ENCODE measurements at places on chromosomes 11 and 22.

DNA sequence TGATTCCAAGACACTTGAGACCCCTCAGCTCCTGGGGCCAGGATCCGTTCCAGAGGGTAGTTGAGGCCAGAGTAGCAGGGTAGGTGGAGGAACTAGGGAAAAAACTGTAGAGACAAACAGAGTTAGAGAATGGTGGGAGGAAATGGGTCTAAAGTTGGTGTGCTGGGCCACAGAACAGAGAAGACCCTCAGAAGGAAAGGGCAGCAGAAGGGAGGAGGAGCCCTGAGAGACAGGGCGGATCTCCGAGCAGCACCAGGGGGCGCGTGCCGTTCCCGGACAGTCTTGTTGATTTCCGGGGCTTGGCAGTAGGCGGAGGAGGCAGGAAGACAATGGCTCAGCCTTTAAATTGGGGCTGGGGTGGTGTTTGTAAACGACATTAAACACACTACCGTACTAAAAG is 2.4 kb upstream of the CECR2 start:
- peak; percentile 11 for DNase-seq

- DNase-seq = peak; percentile 23
These were observed 29.2 kb downstream of the SC5D start for GRCh38 chr11:121321614-121322243.

GRCh38 chr11:95072948-95073347 is 6.2 kb downstream of the SRSF8 start:
- DNase-seq = no peak

- DNase-seq = no peak
These were observed 6.3 kb downstream of the C22orf31 start for GRCh38 chr22:29055192-29055830.

DNA sequence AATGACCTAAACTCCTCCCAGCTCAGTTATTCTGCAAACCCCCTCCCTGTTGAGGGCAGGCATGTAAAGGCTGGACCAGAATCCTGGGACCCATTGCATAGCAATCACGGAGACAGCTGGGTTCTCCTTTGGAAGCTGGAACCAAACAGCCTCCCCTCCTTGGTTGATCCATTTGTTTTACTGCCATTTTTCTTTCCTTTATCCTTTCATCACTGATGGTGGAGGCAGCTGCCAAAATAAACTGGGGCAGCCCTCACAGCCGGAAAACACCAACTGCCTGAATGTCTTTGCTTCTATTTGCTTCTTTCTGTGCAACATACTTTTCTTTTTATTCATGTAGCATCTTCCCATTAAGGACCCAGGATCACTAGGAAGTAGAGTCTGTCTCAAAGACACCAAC is 150.0 kb upstream of the SYT13 start:
- DNase-seq = no peak

DNA sequence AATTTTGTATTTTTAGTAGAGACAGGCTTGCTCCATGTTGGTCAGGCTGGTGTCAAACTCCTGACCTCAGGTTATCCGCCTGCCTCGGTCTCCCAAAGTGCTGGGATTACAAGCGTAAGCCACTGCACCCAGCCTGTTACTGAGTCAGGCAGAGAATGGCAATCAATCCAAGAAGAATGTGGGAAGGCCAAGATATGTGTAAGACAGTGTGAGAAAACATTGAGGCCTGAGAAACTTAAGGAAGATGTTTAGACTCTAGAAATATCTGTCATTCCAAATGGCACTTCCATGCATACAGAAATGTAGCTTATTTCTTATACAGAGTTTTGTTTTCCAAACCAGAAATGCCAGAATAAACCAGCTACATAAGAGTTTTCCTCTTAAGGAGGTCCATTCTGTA is 248.5 kb downstream of the ETS1 start:
- DNase-seq = no peak

DNA sequence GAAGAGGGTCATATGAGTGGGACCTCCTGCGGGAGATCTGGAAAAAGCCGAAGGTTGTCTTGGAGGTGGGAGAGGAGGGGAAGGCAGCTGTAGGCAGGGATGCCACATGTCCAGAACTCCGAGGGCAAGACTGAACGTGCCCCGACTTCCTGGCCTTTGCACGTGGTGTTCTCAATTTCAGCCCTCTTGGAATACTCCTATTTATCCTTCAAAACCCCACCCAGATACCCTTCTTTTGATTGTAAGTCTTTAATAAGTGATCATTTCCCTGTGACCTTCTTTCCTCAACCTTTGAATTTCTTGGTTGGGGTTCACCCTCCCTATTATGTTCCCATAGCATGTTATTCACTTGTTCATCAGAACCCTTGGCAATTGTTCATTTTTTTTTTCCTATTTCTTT is 95.3 kb upstream of the CRYBB3 start:
- DNase-seq = no peak

DNA sequence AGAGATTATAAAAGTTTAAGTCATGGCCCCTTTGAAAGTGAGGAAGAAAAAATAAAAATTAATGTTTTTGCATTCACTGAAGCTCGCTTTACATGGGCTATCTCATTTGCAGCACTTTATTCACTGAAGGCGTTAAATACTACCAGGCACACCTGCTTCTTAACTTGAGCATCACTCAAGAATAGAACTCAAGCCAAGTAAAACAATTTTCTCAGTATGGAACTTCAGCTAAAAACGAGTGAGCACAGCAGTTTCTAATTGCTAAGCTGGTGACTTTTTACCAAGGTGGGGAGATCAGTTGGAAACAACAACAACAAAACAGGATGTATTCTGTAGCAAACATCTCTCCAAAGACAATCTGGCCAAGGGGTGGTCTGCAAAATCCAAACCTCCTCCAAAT is 405.6 kb downstream of the RAB38 start:
- DNase-seq = no peak

GRCh38 chr11:119368121-119369034 is 13.1 kb downstream of the USP2 start:
- DNase-seq = no peak

DNA sequence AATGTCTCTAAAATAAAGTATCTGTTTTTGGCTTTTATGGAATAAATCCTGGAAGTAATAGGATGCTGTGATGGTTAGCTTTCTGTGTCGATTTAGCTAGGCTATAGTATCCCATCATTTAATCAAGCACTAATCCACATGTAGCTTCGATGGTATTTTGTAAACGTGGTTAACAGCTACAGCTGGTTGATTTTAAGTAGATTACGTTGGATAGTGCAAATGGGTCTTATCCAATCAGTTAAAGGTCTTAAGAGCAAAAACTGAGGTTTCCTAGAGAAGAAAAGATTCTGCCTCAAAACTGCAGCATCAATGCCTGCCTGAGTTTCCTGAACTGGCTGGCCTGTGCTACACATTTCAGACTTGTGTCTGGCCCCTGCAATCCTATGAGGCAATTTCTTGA is 314.2 kb upstream of the SORL1-AS1 start:
- no peak for DNase-seq

- no peak for DNase-seq
These were observed 2.2 kb upstream of the VWCE start for GRCh38 chr11:61297341-61297740.

DNA sequence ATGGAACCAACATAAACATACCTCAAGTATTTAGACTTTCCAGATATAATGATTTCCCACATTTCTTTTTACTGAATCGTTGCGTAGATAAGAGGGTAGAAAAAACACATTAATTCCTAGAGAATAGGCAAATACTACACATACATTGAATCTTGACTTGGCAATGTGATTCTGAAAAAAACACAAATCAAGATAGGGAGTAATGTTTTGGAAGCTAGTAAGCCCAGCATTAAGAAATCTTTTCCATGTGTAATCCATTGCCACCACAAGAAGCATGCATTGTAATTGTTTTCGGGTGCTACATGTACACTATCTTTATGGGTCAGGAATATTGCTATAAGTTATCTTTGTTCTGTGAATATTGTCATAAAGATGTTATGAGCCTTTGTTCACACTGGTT is 269.8 kb upstream of the PDGFD start:
- DNase-seq = no peak

- DNase-seq = no peak
These were observed 128.8 kb upstream of the ANO1 start for GRCh38 chr11:69949327-69949726.

DNA sequence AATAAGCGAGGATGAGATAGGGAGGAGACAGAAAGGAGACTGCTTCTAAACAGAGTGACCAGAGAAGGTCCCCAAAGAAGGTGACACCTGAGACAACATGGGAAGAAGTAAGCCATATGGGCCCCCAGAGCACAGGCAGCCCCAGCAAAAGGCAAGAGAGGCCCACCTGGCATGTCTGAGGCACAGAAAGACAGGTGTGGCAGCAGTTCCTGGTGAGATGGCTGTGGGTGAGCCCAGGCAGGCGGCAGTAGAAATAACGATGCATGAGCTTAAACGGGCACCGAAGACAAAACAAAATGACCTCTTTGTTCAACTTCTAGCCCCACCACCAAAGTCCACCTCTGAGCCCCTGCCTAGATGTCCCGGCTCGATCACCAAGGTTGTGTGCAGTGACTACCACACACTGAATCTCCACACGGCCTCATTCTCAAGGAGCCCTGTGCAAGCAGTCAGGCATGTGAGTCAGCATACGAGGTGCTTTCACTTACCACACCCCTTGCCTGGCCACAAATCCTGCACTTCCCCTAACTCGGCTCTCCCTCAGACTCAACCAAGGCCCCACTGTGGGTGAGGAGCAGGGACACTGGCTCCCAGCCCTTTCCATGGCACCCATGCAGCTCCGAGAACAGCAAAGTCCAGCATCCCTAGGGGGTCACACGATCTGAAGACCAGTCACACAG is 77.6 kb downstream of the PACSIN2 start:
- no peak for DNase-seq

DNA sequence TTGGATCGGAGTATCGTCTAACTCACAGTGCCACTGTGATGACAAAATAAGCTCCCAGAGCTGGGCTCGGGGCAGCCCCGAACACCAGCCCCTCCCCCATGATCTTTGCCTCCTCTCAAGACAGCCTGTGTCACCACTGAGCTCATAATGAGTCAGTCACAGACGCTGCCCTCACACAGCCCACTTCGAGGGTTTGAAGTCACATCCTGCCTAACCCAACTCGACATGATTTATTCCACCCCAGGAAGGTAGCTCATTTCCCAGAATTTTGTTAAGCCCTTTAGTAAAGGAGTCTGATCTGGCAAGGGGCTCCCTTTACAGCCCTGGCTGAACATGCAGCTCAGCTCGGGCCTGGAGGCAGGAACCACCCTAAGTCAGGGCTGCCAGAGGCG is 22.8 kb downstream of the MYH9 start:
- peak; percentile 87 for DNase-seq

- no peak for DNase-seq
These were observed 10.6 kb downstream of the TENM4 start for GRCh38 chr11:79430280-79430679.

- DNase-seq = peak; percentile 75
These were observed 5.6 kb downstream of the RGL4 start for GRCh38 chr22:23696326-23696851.

- no peak for DNase-seq
These were observed 788 bp downstream of the KRTAP5-10 start for GRCh38 chr11:71566081-71566620.

- no peak for DNase-seq
These were observed 49.5 kb downstream of the MICAL3 start for GRCh38 chr22:17974703-17975372.

DNA sequence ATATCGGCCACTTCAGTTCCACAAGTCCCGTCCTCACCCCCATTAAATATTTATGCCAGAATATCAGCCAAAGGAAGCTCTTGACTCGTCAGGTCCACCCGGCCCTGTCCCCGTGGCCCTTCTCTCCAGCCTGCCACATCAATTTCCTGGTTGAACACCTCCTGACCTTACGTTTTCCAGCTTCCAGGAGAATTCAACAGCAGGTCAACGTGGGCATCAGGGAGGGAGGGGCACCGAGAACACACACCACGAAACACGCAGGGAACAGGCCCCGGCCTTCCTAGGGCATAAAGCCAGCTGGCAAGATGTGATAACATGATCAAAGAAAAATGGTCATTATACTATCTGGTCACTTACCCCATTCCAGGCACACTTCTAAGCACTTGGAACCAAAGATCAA is 15.3 kb downstream of the SULT4A1 start:
- no peak for DNase-seq

DNA sequence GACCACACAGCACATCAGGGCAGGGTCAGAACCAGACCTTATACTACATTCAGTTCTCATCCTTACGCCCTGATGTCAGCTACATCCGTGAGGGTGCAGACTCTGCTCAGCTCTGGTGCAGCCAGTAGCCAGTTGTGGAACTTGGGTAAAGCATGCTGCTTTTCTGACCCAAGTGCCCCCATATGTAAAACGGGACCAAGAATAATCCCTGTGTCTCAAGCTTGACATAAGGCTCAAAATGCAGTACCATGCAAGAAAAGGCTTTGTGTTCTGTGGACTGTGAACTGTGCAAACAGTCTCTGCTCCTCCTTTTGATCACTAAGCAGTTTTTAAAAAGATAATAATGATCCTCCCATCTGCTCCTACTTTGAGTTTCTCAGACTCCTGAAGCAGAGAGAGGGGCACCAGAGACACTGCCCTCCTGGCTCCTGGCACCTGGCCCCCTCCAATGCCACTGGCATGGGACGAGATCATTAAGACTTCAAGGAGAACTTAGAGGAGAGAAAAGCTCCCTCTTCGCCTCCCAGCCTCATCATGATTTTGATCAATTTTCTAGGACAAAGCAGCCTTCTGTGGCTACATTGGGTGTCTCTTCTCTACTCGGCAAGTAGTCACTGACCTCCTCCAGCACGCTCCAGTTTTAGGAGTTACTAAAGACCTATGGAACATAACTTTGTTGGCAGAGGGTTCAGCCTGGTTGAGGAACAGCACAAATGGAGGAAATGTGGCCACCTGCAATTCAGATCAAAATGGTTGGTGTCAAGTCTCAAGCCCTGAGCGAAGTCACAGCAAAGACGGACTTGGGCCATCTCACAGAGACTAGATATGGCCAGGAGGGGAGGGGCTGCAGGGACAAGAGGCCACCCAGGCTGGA is 23.9 kb downstream of the IL10RA start:
- no peak for DNase-seq

GRCh38 chr22:39731881-39732555 is 161.5 kb downstream of the CACNA1I start:
- DNase-seq = no peak

DNA sequence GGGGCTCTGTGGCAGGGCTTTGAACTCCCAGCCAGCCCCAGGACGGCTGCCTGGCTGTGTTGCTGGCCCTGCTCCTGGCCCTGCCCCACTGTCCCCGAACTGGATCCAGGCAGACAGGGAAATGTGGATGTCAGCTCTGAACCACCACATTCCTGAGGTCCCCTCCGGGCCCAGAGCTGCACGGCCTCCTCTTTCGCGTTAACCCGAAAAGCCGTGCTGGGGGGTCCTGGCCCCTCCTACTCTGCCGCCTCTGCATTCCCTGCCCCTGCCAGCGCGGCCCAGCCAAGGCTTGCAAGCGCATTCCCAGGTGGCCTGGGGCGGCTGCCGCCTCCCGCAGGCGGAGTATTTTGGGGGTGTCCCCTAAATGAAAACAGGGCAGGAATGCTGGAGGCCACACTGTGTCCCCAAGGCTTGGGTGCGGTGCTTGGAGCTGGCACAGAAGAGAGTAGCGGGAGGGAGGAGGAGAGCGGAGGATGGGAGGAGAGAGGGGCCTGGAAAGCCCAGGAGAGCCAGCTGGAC is 5.4 kb downstream of the LINC01488 start:
- no peak for DNase-seq

Measured in activated CD4-positive, alpha-beta T cell treated with anti-CD3 and anti-CD28 coated beads, Interleukin-2, amount 50 U/mL, for 1 hour (primary cell).